ENCODE measurements at places on chromosomes 6 and 20.
A peak's percentile ranks its signal among the peaks of the same experiment; 100 is the strongest.

DNA sequence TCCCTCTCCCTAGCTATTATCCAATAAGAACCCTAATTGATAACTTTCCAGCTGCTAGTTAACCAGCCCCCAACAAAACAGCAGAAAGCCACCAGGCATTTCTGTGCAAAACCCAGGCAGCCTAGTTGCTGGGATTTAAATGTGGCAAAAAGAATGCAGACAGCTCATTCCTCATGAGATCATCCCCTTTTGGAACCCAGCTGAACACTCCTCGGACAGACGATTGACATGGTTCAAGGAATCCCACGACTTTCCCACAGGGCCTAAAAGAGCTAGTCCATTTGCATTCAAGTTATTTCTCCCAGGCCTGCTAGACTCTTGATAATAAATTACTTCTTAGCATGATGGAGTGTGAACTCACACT lies 24.0 kb downstream of the JAG1 start:
- no peak for DNase-seq

- DNase-seq, result no peak
Measured at GRCh38 chr20:53074811-53075314, 102.7 kb downstream of the TSHZ2 start.

DNA sequence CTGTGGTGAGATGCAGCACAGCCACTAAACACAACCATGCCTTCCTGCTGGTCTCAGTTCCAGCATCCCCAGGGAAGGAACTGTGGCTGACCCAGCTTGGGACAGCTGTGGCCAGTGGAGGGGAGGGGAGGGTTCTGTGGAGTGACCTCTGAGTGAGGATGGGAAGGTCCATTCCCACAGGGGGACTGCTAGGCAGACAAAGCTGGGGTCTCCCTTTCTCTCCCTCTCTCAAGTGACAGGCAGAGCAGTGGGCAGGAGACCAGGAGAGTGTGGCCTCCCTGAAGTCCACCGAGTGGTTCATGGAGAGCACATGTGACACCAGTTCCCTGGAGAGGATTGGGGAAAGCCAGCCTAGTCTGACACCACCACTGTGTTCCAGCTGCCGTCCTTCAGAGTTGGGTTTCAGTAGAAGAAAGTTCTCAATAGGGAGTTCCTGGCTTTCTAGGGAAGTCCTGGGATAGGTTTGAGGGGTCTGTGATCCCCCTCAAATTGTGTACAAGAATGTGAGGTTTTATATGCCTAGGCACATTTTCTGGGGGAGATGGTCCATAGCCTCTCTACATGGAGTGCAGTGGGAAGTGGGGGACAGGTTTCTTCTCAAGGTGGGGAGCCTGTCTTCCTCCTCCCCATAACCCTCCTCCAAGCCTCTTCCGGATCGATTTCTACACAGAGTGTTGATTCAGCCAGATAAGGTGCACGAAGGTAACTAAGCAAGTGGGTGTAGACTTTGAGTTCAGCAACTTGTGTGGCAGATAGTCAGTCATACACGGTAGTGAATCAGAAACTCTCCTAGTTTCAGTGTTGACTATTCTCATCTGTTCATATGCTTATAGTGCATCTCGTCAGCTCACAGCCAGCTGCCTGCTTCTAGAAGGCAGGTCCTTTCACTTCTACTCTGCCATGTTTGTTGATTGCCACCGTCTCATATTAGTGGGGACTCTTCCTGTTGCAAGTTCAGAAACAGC lies 18.9 kb downstream of the MANBAL start:
- DNase-seq, result no peak

DNA sequence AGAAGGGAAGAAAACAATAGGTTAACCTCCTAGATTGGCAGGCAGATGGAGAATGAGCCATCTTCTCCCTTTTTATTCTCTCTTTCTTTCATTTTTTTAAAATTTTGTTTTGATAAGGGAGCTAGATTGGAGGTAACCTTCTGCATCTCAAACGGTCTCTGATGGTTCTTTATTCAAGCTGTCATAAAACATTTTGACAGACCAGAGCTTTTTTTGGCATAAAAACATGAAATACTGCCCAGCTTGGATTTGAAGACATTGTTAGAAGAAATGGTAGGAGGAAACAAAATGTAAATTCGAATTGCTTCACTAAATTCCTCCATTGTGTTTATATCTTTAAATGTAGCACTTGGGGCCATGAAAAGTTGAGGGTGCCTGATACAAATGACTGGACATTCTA lies 158.5 kb downstream of the EPHA7 start:
- no peak for DNase-seq

GRCh38 chr6:131387562-131388447 lies 185.2 kb upstream of the ARG1 start:
- DNase-seq, result no peak

DNA sequence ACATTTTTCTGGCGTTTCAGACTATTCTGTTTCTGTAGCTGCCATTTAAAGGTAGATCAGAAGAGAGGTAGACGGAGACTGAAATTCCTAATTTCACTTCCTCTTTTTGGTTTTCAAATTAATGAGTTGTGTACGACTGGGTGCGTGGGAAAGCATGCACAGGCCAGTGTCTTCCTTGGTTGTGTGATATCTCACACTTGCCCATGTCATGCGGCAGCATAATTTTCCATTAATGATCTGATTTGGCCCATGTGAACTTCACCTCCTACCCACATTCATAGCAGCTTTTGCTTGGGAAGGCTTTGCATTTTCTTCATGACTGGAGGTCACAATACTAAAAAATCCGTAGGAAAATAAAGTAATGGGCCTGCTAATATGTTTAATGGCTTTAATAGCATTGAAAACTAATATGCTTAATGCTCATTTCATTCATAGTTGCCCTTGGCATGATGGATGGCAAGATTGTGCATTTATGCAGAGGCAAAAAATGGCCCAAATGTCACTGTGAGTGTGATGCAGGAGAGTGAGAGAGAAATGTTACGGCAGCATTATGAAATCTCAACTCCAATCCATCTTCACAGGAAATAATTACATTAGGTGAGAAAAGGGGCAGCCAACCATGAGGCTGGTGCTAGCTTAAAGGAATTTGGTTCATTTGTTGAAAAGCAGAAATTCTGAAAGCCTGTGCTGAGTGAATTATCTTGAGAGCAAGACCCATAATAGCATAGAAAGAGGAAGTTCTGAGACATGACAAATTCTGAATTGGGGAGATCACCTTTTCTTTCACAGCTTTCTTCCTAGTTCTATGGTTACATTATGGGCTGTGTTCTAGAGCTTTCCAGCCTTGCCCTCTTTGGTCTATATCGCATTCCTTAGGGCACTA lies 69.0 kb upstream of the UST start:
- DNase-seq, result peak; percentile 42

DNA sequence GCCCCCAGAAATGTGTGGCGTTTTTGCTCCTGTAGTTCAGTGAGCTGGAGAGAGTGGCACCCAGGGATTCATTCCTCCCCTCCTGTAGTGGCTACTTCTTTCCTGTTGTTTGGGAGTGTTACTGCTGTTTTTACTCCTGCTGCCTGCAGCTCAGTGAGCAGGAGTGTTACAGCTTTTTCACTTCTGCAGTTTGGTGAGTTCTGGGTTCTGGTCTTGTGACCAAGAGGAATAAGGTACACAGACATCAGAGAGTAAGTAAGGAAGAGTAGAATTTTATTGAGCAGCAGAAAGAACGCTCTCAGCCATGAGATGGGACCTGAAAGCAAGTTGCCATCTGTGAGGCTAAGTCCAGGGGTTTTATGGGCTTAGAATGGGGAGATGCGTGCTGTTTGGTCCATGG lies 966.3 kb upstream of the CITED2 start:
- DNase-seq, result no peak

GRCh38 chr6:3390698-3391097 lies 66.2 kb downstream of the SLC22A23 start:
- no peak for DNase-seq

DNA sequence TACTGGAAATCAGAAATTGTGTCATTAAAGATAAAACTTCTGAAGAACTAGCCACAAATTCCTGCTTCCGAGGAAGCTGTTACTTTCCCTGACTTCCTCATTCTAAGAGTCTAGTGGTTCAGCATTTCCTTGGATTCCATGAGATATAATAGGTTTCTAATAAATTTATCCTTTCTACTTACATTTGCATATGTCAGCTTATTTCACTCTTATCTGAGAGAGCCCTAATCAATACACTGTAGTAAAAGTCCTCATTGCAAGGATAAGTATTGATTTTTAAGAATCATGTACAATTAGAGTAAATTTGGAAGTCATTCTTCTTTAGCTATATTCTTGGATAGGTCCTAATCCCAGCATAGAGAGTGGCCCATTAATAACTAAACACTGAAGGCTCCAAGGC lies 16.9 kb upstream of the THEMIS start:
- DNase-seq, result no peak

DNA sequence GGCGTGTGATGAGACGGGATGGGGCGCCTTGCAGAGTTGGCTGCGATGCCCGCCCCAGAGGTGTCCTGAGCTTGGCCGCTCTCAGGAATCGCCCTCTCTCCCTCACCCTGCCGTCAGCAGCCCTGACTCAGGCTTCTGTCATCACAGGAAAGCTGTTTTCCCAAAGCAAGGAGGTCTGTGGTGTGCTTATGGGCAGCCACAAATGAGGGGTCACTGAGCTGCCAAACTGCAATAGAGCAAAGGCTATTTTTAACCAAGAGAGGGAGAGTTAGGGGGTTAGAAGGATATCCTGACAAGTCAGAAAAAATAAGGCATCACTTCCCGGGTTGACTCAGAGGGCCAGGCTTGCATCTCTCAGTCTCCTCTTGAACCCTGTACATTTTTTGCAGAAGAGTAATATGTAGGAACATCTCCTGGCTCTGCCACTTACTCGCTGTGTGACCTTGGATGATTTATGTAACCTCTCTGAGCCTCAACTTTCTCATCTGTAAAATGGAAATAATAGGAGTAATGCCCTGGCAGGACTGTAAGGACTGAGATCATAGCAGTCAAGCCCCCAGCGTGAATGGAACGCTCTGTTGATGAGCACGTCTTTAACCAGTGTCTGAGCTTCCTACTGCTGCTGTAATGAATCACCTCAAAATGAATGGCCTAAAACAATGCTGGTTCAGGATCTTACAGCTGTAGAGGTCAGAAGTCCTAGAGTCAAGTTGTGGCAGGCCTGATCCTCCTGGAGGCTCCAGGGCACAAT lies 181.9 kb downstream of the NFATC2 start:
- no peak for DNase-seq

GRCh38 chr6:132651062-132651461 lies 7.9 kb downstream of the TAAR1 start:
- DNase-seq, result peak; percentile 55

- DNase-seq, result no peak
Measured at GRCh38 chr20:58494923-58495622, 20.1 kb downstream of the APCDD1L start.

DNA sequence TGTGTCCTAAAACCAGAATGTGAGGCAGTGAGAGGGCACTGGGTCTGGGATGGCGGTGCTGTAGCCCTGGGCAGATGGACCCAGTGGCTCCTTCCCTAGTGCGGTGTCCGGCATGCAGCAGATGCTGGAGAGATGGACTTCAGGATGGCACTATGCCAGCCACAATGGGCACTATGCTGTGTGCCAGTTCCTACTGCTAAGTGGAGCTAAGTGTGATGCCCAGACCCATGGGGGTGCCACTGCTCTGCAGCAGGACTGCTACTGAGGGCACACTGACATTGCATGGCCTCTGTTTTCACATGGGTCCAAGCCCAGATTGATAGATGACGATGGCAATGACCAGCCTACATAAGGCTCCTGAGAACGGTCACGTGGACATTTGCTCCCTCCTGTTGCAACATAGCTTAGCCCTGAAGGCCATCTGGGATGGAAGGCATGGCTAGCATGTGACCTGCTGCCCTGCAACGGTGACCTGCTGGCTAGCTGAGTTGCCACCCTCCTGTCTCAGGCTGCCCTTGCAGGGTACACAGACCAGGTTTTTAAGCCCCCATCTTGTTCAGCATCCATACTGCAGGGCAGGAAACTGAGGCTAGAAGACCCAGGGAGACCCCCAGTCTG lies 31.3 kb upstream of the KCNK16 start:
- DNase-seq, result no peak

DNA sequence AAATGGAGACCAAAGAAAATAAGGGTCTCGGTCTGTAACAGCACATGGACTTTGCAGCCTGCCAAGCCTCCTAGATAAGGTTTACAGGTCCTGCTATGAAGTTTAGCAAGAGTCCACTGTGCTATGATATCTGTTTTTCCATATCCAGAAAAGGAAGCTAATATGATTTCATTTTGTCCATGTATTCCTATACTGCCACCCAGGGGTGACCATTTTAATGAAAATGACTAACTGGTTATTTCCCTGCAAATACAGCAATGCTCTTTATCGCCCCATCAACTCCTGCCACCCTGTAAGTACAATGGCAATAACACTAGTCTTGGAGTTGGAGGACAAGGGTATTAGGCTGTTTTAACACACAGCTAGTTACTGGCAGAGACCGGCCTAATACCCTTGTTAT lies 115.2 kb upstream of the GLP1R start:
- peak; percentile 34 for DNase-seq

DNA sequence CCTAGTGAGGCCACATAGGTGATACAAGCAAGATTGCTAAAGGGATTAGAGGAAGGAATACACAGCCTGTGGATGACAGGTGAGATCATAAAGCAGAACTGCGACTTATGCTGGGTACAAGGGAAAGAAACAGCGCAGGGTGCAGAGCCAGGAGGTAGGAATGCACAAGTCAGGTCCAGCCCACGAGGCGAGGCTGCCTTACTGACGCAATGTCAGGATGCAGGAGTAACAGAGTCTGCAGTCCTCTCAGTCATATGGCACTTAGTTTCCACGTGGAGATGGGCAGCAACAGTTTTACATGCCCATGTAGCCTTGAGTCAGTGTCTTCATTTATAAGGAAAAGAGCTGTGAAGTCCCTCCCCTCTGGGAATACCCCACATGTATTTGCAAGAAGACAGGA lies 210.9 kb downstream of the SYNE1 start:
- DNase-seq, result no peak

- DNase-seq, result no peak
Measured at GRCh38 chr6:121851056-121851455, 415.6 kb downstream of the GJA1 start.

DNA sequence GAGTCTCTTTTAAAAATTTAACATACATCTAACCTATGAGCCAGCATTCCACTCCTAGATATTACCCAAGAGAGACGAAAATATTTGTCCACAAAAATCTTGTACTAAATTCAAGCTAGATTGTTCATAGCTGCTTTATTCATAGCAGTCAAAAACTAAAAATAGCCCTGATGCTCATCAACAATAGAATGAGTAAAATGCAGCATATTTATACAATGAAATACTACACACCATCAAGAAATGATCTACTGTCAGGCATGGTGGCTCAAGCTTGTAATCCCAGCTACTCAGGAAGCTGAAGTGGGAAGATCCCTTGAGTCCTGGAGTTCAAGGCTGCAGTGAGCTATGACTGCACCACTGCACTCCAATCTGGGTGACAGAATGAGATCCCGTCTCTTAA lies 22.0 kb upstream of the SRC start:
- DNase-seq, result no peak

DNA sequence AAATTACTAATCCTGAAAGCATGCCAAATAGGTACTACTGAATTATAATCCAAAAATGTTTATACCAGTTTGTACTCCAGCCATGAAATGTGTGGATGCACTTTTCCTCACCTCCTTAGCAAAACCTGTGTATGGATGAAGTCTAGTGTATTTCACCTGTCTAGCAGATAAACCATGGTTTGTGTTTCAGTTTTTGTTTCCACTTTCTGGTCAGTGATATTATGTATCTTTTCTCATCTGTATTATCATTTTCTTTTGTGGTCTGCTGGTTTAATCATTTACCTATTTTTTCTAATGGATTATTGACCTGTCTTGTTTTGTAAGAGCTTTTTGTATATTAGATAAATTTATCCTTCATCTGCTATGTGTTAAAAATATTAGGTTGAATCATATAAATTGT lies 41.0 kb upstream of the TMEM217 start:
- DNase-seq, result no peak

- DNase-seq, result no peak
Measured at GRCh38 chr20:21503345-21503744, 10.5 kb downstream of the NKX2-2 start.

All from suppressor macrophage treated with lipopolysaccharide for 1 hour (primary cell).